ENCODE measurements at places on chromosomes 13 and 19. TPM values are rescaled to one million over a fixed set of nuclear protein-coding genes. Genes with fewer than 3 reads are reported as not detected.
A peak's percentile ranks its signal among the peaks of the same experiment; 100 is the strongest.

GRCh38 chr19:13160557-13160956 lies 10.3 kb downstream of the IER2 start:
- H3K27me3 ChIP-seq: no peaks in the 10 kb centered on the region
- H3K4me1 ChIP-seq: peaks cover 32% of the 10 kb centered on the region
- DNase-seq: no peak
- H3K27ac ChIP-seq: no peak overlapping the region
- H3K4me3 ChIP-seq: no peak overlapping the region

DNA sequence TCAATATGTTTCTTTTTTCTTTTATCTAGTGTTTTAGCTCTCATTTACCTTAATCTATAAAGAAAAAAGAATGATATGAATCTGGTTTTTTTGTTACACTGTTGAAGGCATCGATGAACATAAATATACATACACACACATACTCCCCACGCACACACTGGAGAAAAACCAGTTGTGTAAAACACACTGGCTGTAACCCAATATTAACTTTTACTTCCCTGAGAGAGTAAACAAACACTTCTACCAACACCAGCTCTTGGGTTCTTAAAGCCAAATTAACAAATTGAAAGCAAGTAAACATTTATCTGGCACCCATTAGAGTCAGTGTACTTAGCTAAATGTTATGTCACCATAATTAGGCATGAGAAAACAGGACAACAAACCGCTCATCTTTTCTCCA lies 145.7 kb downstream of the ABCC4 start:
- H3K4me3 ChIP-seq: no peak overlapping the region
- no peak overlapping the region for H3K27ac ChIP-seq
- no peak for DNase-seq

GRCh38 chr19:18995804-18996241 lies 37.5 kb downstream of the SUGP2 start:
- no peaks in the 10 kb centered on the region for H3K27me3 ChIP-seq
- no peak for DNase-seq
- H3K36me3 ChIP-seq: peaks cover 9% of the 10 kb centered on the region
- H3K4me1 ChIP-seq: no peaks in the 10 kb centered on the region

DNA sequence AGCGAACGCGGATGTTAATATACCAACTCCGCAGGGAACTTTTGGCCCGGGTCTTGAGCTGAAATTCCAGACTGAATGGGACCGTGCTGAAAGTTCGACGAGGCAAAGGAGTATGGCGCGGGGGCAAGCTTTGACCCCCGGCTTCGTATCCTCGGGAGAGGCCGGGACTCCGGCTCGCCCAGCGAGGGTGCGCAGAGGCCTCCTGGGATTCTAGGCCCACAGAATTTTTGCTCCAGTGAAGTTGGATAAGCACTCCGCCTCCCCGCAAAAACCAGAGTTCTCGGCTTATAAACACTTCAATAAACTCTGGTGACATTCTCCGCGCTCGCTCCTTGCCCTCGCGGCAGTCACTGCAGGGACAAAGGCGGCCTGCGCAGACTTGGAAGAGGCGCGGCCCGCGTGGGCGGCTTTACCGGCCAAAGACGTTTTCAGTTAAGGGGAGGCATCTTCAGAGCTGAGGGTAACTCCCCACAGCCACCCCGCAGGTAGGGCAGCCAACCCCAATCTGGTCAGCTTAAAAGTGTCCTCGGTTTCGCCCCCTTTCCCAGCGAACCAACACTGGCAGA lies 112.6 kb downstream of the KCNRG start:
- H3K4me3 ChIP-seq: peak overlapping the region; percentile 74
- no peak for DNase-seq
- H3K27me3 ChIP-seq: peaks cover 68% of the 10 kb centered on the region
- no peaks in the 10 kb centered on the region for H3K36me3 ChIP-seq

- H3K27ac ChIP-seq: no peak overlapping the region
- H3K4me1 ChIP-seq: peaks cover 21% of the 10 kb centered on the region
- H3K27me3 ChIP-seq: peaks cover 11% of the 10 kb centered on the region
- no peak for DNase-seq
- H3K4me3 ChIP-seq: no peak overlapping the region
Measured at GRCh38 chr19:383040-383439, 25.9 kb downstream of the C2CD4C start.

GRCh38 chr19:4430760-4431159 lies 26.8 kb downstream of the UBXN6 start:
- H3K4me3 ChIP-seq: no peak overlapping the region
- DNase-seq: no peak
- H3K36me3 ChIP-seq: peaks cover 19% of the 10 kb centered on the region
- no peak overlapping the region for H3K27ac ChIP-seq

GRCh38 chr13:95524264-95524901 lies 28.1 kb upstream of the CLDN10 start:
- H3K36me3 ChIP-seq: no peaks in the 10 kb centered on the region
- H3K27ac ChIP-seq: no peak overlapping the region
- no peaks in the 10 kb centered on the region for H3K4me1 ChIP-seq
- DNase-seq: no peak
- no peaks in the 10 kb centered on the region for H3K27me3 ChIP-seq

DNA sequence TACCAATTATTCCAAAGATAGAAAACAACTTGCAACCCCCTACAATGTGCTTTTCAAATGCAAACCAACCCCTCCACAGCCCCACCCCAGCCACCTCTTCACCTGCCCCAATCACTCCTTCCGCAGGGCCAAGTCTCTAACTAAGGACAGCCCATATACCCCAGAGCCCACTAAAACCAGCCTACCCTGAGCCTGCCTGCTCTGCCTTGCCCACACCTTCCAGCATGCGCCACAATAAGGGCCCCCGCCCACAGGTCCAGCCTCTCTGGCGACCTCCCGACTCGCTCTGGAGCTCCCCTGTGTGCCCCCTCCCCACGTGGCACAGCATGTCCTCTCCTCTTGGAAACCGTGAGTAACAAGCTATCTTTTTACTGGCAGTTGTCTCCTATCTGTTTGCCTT lies 42.8 kb upstream of the MEDAG start:
- H3K4me3 ChIP-seq: no peak overlapping the region
- H3K36me3 ChIP-seq: no peaks in the 10 kb centered on the region
- H3K27me3 ChIP-seq: peaks cover 30% of the 10 kb centered on the region
- H3K27ac ChIP-seq: no peak overlapping the region
- no peak for DNase-seq
- peaks cover 29% of the 10 kb centered on the region for H3K4me1 ChIP-seq

- H3K36me3 ChIP-seq: no peaks in the 10 kb centered on the region
- no peak overlapping the region for H3K27ac ChIP-seq
- peaks cover 3% of the 10 kb centered on the region for H3K27me3 ChIP-seq
- H3K4me1 ChIP-seq: peaks cover 3% of the 10 kb centered on the region
Measured at GRCh38 chr13:51035469-51035868, 75.6 kb downstream of the C13orf42 start.

- peaks cover 5% of the 10 kb centered on the region for H3K36me3 ChIP-seq
- H3K4me3 ChIP-seq: no peak overlapping the region
- H3K4me1 ChIP-seq: no peaks in the 10 kb centered on the region
- no peak overlapping the region for H3K27ac ChIP-seq
- DNase-seq: no peak
- H3K27me3 ChIP-seq: no peaks in the 10 kb centered on the region
Measured at GRCh38 chr19:22427960-22428913, 6.1 kb upstream of the ZNF98 start.

- H3K27ac ChIP-seq: no peak overlapping the region
- H3K27me3 ChIP-seq: peaks cover 4% of the 10 kb centered on the region
- H3K36me3 ChIP-seq: peaks cover 1% of the 10 kb centered on the region
- H3K4me3 ChIP-seq: no peak overlapping the region
Measured at GRCh38 chr19:1855040-1855827, 7.0 kb upstream of the REXO1 start.

DNA sequence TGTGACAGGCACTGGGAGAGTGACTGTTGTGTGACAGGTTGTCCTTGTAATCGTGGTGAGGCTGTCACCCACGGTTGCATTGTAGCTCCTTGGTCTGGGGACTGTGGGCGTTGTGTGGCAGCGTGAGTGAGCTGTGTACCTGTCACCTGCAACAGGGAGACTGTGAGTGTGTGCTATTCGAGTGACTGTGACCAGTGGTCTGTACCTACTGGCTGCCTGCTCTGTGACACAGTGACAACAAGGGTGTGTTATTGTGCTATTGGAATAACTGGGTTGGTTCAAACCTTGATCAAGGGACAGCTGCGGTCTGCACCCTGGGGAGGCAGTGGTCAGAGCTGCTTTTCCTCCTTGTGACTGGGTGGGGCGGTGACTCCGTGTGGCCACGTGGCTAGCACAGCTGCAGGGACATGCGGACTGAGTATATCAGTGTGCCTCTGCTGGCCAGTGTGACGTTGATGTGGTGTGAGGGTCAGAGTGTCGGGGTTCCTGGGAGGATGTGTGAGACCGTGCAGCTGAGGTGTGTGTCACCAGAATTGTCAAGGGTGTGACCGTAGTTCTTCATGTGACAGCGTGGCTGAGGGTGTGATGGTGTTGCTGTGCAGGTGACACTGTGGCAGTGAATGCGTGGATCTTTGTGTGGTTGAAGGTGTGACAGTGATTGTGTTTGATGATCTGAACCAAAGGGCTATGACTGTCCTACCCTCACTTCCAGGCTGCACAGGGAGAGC lies 10.1 kb upstream of the NFIX start:
- H3K4me1 ChIP-seq: no peaks in the 10 kb centered on the region
- peaks cover 34% of the 10 kb centered on the region for H3K27me3 ChIP-seq
- no peak overlapping the region for H3K27ac ChIP-seq
- no peak overlapping the region for H3K4me3 ChIP-seq

DNA sequence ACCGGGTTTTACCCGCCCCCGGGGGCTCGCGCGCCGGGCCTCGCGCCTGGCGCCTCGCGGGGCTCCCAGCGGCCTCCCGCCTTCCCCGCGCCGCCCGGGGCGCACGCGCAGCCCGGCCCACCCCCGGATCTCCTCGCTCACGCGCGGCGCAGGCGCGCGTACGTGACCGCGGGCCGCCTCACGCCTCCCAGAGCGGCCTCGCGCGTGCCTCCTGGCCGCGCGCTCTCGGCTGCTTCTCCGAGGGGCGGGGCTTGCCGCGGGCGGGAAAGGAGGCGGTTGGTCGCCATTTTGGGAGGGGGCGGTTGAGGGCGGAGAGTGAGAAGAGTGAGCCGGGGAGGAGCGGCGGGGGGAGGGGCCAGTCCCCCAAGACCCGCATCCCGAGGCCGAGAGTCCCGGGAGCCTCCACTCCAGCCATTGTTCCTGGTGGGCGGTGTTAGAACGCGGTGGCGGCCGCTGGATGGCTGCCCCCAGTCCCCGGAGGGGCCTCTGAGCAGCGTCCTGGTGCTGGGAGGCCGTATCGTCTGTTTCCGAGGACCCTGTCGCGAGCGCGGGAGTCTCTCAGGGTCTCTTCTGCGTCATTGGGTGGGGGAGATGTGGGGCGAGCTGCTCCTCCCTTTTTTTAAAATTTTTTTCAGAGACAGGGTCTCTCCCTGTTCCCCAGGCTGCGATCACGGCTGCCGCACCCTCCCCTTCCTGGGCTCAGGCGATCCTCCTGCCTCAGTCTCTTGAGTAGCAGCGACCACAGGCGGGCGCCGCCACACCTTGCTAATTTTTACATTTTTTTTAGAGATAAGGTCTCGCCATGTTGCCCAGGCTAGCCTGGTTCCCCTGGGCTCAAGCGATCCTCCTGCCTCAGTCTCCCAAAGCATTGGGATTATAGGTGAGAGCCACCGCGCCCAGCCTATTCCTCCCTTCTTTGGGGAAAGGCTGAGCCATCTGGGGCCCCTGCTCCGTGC lies at the start of gene ZNF541:
Gene ZNF541 (minus strand): TSS at position 78 of the 956 bp plus-strand sequence. CDS start 17,292 bp downstream, outside the sequence.
- no peaks in the 10 kb centered on the region for H3K36me3 ChIP-seq
- no peak within 1 kb of the TSS for H3K4me3 ChIP-seq
- DNase-seq: no peak
- no peak within 1 kb of the TSS for H3K27ac ChIP-seq
- no peaks in the 10 kb centered on the region for H3K4me1 ChIP-seq
- H3K27me3 ChIP-seq: no peaks in the 10 kb centered on the region

DNA sequence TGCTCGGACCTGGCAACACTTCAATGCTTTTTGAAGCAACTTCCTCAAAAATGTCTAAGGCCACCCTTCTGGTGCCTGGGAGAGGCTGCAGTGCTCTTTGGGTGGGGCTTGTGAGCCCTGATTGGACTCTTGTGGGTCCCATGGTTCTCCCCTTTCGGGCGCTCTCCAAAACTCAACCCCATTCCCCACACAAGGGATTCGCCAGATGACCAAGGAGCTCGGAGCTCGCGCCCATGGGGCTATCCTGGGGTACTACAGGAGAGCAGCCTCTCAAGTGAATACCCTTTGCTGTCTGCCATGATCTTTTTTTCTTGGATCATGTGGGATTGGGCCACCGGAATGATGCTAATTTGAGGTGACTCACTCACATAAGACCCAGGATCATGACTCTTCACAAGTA lies 29.7 kb upstream of the KL start:
- no peaks in the 10 kb centered on the region for H3K36me3 ChIP-seq
- no peaks in the 10 kb centered on the region for H3K4me1 ChIP-seq
- no peak overlapping the region for H3K4me3 ChIP-seq
- peaks cover 4% of the 10 kb centered on the region for H3K27me3 ChIP-seq

DNA sequence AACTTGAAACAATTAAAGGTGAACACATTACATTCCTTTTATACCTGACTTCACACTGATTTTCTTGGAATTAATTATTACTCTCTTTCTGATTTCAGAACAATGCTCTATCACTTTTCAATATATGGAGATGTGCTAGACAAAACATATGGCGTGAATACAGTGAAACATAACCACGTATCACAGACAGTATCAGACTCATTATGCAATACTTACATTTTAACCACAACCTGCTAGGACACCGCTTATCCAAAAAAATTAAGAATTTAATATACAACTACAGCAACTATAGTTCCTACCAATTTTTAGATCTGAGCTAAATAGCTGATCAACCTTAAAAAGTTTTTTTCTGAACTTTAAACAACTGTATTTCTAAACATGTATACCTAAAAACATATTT lies 9.9 kb downstream of the HSPH1 start:
- H3K36me3 ChIP-seq: peaks cover 55% of the 10 kb centered on the region
- no peak for DNase-seq
- H3K27me3 ChIP-seq: no peaks in the 10 kb centered on the region
- H3K27ac ChIP-seq: no peak overlapping the region
- H3K4me1 ChIP-seq: peaks cover 13% of the 10 kb centered on the region

- no peak overlapping the region for H3K4me3 ChIP-seq
- peaks cover 11% of the 10 kb centered on the region for H3K4me1 ChIP-seq
- no peak for DNase-seq
- H3K27ac ChIP-seq: no peak overlapping the region
- H3K27me3 ChIP-seq: peaks cover 8% of the 10 kb centered on the region
Measured at GRCh38 chr19:55345818-55346724, 6.4 kb downstream of the KMT5C start.

SLC25A15 gene
- 16.5 TPM for total RNA-seq

KLK6 gene
- 1.2 TPM for total RNA-seq

ZNF431 gene
- total RNA-seq: 60.0 TPM

C13orf46 gene
- 0.18 TPM for total RNA-seq

GIPR gene
- total RNA-seq: 27.2 TPM

HIF3A gene
- total RNA-seq: 37.6 TPM

DNMT1 gene
- 150 TPM for total RNA-seq

GIPC1 gene
- total RNA-seq: 66.5 TPM
